Stimulated activated CD4-positive, alpha-beta T cell treated with anti-CD3 and anti-CD28 coated beads, Interleukin-2, amount 100 ng/mL, for 4 hours (primary cell): ENCODE measurements at places on chromosomes 6 and 20.

DNA sequence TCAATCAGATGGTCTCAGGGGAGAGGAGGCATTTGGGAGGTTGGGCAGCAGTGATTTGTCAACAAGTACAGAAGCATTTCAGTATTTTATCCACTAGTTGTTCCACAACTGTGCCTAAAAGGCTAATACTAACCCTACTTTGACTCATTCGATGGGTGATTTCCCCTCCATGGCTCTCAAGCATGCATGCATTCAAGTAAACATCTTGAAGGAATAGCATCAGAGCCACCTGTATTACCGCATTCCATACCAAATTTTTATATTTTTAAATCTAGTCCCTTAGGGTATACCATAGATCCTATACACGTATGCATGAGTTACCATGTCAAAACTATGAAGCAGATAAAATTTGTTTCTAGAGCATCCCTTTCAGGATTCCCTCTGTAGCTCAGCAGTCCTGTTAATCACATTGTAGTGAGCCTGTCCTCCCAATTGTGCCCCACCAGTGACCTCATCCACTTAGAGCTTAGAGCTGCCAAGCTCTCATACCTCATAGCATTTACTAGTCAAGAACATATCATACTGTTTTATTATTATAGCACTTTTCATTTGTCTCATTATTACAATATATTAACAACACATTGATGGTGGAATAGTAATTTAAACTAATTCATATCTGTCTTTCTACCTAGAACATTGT, 213.8 kb downstream of the LAMA2 start:
- DNase-seq = no peak

DNA sequence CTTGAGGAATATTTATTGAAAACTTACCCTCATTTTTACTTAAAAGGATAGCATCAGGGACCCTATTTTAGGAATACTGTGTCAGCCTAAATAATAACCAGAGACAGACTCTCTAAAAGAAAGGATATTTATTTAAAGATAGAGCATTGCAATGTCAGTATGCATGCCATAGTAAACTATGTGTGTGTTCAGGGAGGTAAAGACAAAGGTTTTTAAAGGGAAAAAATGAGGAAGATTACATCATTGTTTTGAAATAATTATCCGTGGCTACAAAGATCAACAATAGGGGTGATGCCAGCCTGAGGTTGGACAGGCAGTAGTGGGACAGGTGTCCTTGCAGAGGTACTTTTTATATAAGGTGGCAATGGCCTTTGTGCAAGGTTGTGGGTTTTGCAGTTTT, 23.7 kb upstream of the CFAP206 start:
- DNase-seq = no peak

- no peak for DNase-seq
Observed at GRCh38 chr20:46430921-46431712, 24.7 kb upstream of the ELMO2 start.

GRCh38 chr6:121612927-121613326, 177.5 kb downstream of the GJA1 start:
- no peak for DNase-seq

DNA sequence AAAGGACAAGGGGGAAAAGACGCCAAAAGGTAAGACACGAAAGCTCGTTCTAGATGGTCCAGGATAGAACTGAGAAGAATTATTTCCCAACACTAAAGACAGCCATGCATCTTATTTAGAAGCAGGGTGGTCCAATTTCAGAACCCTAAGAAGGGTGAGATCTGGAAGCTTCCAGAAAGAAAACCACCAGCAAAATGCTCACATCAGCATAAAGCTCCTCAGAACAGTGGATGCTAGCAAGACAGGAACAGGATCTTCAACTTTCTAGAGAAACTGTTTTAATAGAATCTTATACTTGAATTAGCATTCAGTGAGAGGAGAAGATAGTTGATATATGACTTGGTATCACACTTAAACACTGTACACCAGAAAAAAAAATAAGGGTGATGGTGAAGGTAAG, 101.5 kb downstream of the ZFP64 start:
- no peak for DNase-seq

DNA sequence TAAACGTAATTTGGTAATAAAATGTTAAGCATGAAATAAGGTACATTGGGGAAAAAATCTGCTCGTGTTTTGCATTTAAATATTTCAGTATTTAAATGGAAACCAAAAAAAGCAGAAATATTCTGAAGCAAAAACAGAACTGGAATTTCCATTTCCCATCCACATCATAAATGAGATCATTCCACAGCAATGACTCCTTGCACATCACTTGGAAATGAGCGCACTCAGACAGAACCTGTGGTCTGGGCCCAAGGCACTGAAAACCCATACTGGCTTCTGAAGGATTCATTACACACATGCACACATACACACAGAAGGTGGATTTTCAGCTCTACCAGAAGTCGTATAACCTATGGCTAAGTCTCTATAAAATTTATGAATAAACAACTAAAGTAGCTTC, 174.8 kb downstream of the IBTK start:
- no peak for DNase-seq

DNA sequence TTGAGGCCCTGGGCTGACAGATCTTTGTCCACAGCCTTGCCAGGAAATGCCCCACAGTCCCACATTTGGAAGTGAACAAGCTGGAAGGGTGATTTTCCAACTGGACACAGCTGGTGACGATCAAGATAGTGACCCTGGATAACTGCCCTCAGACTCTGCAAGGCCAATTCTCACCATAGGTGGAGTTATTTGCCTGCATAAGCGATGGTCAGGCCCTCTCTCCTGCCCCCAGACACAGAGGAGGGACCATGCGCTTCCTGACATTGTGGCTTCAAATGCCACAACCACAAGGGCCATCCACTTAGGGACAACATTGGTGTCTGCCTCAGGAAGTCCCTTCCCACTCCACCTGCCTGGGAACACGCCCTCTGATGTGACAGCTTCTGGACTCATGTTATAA, 96.0 kb downstream of the JPH2 start:
- no peak for DNase-seq

DNA sequence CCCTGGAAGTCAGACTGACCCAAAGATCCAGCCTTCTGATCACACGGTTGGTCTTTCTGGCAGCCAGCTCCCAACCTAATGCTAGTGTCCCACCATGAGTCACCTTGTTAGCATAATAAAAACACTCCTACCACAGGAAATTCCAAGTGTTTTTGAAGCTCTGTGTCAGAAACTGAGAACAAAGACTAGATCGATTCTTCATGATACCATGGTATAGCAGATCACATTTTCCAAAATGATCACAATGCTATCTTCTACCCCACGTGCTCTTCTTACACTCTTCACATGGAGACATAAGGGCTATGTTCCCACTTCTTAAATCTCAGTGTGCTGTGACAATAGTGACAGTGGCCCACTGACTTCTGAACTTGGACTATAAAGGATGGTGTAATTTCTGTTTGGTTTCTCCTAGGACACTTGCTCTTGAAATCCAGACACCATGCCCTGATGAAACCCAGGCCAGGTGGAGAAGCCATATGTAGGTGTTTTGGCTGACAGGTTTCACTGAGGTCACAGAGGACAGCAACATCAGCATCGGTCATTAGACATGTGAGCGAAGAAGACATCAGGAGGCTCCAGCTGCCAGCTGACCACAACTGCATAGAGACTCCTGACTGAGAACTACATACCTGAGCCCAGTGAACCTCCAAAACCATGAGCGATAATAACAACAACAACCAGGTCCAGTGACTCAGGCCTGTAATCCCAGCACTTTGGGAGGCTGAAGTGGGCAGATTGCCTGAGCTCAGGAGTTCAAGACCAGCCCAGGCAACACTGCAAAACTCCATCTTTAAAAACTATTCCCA, 57.5 kb downstream of the MKKS start:
- no peak for DNase-seq

DNA sequence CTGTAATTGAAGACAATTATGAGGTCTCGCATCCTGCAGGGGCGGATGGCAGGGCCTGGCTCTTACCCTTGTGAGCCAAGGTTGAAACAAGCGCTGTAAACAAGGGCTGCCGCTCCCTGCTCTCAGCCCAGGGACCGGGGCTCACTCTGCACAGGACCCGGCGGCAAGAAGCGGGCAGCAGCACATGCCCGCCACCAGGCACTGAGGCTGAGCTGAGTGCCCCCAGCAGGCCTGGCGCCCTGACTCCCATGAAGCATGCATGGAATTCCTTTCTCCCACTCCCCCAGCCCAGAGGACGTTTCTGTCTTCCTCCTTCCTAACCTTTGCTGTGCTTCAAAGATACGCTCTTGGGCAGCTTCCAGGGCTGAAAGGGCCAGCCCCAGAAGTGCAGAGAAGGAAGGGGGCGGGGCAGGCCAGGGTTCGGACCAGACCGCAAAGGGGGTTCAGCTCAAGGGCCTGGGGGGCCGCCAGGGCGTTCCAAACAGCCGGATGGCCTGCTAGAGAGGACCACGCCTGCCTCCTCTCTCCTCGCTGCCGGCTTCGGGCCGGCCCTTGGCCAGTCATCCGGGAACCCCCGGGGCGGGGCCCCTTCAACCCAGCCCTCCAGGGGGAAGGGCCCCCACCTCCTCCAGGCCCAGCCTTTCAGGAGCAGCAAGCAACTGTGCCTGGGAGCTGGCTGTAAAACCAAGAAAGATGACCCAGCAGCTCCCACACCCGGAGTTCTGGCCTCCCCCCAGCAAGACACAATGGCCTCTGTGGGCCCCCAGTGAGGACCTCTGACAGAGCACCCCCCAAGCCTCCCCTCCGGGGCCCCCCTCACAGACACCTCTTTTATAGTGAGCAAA, 109.9 kb downstream of the NOL4L start:
- DNase-seq = no peak

DNA sequence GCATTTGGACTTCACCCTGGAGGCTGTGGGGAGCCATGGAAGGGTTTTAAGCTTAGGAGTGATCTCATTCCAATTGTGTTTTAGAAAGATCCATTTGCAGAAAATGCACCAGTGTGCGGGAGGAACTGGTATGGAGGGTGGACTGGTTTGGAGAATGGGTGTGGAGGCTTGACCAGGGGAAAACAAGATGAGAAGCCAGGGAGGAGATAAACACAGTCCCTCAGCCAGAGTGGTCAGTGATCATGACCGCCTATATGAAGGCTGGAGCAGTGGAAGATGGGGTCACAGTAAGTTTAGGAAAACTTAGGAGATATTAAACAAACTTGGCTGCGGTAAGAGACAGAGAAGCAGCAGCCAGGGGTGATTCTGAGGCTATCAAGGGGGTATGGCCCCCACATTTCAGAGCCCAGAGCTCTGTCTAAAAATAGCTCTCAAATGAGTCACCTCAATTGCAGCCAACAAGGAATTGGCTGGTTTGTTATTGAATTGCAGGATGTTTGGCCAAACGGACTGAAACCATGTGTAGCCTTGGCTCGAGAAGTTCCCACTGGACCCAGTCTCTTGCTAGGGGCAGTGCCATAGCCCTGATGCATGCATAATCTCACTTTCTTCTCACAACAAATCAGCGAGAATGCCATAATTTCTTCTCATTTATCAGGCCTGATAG, 159.9 kb upstream of the TOP1 start:
- DNase-seq = no peak

DNA sequence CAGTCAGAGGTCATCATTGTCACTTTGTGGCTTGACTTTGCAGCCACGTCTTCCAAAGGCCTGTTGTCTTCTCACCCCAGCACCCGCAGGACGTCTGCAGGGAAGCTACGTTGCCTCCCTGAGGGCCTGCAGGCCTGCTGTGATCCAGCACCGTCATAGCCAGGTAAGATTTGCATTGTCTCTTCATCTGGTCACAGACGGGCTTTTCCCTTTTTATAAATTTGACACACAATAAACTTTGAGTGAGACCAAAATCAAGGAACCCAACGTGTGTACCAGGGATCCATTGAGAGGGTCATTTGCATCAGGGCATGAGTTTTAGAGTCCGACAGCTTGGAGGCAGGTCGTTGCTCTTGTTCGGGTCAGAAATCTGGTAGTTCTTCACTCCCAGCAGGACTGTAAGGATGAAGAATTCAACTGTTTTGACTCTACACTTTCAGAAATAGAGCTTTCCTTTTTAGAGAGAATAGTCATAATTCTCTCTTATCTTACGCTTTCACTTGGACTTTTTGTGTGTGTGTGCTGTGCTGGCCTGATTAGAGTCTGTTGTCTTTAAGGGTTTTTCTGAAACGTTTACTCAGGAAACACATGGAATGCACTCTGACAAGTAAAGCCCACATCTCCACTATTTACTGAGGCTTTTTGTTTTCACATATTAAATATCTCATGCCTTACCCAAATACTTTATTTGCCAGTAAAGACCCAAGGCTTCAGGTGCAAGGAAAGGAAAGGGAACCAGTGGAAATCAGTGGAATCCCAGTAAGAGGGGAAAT, 177.2 kb upstream of the TAB2 start:
- DNase-seq = no peak

- no peak for DNase-seq
Observed at GRCh38 chr6:109695468-109695867, 4.4 kb downstream of the FIG4 start.

DNA sequence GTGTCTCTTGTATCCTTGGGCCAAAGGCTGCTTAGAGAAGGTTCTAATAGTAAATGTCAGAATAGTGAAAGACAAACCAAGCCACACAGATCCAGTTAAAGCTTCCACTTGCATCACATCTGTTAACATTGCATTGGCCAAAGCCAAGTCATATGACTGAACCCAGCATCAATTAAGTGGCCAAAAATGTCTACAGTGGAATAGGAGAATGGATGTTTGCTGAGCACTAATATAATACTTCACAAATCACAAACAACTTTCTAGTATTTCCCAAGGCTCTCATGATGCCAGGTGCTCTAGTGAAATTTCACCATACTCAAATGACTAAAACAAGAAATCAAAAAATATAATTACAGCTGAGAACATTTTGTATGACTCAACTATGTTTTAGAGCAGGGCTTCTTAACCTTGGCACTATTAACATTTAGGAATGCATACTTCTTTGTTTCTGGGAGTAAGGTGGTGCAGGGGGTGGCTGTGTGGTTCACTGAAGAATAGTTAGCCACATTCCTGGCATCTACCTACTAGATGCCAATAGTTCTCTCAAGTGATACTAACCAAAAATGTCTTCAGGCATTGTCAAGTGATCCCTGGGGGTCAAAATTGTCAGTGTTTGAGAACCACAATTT, 148.0 kb upstream of the SPTLC3 start:
- DNase-seq = no peak

GRCh38 chr6:54718541-54719023, 128.0 kb upstream of the FAM83B start:
- no peak for DNase-seq

DNA sequence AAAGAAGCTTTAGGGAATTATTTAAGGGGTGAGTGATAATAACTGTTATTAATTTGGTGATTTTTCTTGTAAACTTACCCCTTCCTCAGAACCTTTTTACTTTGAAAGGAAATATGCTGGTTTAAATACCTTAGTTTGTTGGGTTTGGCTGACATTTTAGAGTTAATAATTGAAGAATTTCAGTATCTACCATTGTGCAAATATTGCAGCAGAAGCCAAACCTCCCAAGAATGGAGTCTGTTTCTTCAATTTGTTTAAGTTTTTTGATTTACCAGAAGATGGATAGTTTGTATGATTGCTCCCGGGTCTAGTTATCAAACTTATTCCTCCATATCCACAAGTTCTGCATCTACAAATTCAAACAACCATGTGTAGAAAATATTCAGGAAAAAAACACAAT, 77.1 kb downstream of the ATRN start:
- no peak for DNase-seq

DNA sequence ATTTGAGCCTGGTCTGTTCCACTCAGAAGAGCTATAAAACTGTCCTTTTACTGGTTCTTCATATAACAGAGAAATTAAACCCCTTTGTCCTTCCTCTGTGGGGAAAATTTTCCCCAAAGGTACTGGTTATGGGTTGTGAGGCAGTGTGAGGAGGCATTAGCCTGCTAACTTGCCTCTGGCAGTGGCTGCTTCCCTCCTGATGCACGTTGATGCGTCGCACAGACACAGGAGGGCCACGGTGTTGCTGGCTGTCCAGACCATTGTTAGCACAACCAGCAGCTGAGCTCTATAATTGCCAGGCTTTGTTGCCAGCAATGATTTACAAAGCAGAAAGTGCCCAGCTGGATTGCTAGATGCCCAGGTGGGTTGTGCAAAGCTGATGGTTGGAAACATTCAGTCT, 10.1 kb downstream of the AAR2 start:
- no peak for DNase-seq
